ENCODE measurements at places on chromosomes 11 and 22. TPM values are rescaled to one million over a fixed set of nuclear protein-coding genes. Genes with fewer than 3 reads are reported as not detected.

- DNase-seq = no peak
Observed at GRCh38 chr11:16173798-16174197, 182.5 kb downstream of the SOX6 start.

DNA sequence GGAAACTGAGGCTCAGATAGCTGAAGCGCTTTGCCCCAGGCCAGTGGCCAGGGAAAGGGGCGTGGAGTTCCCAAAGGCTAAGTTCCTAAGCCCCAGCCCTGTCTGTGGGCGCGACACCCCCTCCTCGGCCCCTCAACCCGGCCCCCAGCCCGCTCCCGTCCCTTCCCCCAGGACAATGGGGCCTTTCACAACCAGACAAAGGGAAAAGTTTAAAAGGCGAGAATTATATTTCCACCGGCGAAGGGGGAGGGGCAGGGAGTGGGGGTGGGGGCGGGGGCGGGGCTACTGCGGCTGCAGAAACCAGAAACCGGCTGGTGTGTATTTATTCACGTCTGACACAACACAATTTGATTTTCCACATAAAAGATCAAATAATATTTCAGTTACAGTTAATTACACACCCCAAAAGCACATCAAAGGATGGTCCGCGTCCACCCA lies 192.1 kb downstream of the MN1 start:
- DNase-seq = no peak

The MS4A8 gene
- not detected for total RNA-seq

DNA sequence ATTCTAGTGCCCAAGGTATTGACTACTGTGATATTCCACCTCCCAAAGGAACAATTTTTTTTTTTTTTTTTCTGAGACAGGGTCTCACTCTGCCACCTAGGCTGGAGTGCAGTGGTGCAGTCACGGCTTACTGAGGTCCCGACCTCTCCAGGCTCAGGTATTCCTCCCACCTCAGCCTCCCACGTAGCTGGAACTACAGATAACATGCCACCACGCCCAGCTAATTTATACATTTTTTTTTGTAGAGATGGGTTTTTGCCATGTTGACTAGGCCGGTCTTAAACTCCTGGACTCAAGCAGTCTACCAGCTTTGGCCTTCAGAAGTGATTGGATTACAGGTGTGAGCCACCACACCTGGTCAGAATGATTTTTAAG lies 33.4 kb downstream of the MAML2 start:
- DNase-seq = no peak

DNA sequence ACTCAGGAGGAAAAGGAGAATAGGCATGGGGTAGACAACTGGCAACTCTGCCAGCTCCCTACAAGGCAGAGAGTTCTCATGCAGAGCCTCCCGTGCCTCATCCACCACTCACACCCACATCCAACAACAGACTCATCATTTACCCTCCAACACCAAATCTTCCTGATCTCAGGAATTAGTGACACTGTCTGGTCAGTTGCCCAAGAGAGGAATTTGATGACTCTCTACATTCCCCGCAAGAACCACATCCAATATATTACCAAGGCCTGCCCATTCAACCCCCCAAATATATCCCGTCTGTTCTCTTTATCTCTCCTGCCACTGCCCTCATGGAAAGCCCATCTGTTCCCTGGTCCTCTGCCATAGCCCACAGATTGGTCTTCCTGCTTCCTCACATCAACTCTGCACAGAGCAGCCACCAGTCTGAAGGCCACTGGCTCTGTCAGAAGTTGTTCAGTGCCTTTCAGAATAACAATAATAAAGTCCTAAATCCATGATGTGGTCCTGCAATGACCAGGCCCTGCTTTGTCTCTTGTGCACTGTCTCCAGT lies 57.5 kb upstream of the CD82 start:
- DNase-seq = no peak

The LRRC32 gene
- total RNA-seq = 177 TPM

- DNase-seq = no peak
Observed at GRCh38 chr22:21660904-21661303, 4.9 kb upstream of the PPIL2 start.

The PHOX2A gene
- total RNA-seq = not detected

- no peak for DNase-seq
Observed at GRCh38 chr11:78926633-78927338, 352.1 kb upstream of the NARS2 start.

DNA sequence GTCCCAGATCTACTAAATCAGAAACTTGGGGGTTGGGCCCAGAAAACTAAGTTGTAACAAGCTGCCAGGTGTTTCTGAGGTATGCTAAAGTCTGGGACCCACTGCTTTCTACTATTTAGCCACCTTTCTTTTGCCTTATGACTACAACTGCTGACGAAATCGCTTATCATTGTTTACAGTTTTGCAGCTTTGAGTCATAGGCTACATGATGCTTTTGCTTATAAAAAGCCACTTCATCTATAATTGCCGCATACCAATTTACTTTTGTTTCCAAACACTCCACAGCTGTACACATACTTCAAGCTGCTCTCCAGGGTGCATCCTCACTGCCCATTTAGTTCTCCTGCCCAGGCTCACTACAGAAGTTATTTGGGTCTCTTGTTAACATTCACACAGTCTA lies 144.7 kb downstream of the ENTHD1 start:
- DNase-seq = no peak

All from glomerular endothelial cell (primary cell).